Activated B cell treated with CpG ODN at 0.5 μM for 24 hours (primary cell): ENCODE measurements at places on chromosomes 1 and 21. TPM values are rescaled to one million over a fixed set of nuclear protein-coding genes. Genes with fewer than 3 reads are reported as not detected.
A peak's percentile ranks its signal among the peaks of the same experiment; 100 is the strongest.

S100A7 gene
- total RNA-seq = not detected in 2 replicates

DNA sequence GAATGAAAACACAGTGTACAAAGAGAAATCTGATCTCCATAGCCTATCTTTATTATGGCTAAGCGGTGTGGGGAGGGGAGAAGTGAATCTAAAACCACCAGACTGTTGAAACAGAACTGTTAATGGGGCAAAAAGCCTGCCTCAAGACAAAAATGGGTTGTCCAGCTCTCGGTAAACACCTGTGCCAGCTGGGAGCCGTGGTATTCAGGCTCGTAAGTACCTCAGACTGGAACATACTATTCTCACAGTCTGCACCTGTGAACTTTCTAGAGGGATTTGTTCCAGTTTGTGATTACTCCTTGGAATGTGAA, 42.7 kb upstream of the ATP1A1 start:
- no peaks in the 10 kb centered on the region for H3K27me3 ChIP-seq
- H3K4me3 ChIP-seq = no peak overlapping the region
- no peak for DNase-seq
- H3K27ac ChIP-seq = no peak overlapping the region
- peaks cover 23% of the 10 kb centered on the region for H3K4me1 ChIP-seq

OR2AK2 gene
- not detected in 2 replicates for total RNA-seq

B3GALT2 gene
- not detected in 2 replicates for total RNA-seq

DNA sequence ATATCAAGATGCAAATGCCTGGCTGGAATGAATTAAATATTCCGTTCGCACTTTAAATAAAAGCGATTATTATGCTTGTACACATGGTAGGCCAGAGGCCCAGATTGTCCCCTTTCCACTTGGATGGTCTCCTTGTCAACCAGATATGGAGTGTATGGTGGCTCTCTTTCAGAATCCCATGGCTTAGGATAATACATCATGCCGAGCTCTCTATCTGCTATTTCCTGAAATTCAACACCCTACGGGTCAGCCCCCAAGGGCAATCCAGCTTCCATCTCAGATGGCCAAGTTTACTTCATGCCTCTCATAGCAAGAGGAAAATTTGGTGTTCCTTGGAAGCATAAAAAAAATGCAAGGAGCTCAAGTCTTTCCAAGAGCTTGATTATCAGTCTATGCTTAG, 25.4 kb upstream of the FMO1 start:
- DNase-seq = no peak
- no peak overlapping the region for H3K27ac ChIP-seq
- peaks cover 4% of the 10 kb centered on the region for H3K27me3 ChIP-seq
- no peaks in the 10 kb centered on the region for H3K36me3 ChIP-seq
- no peak overlapping the region for H3K4me3 ChIP-seq
- no peaks in the 10 kb centered on the region for H3K4me1 ChIP-seq

- H3K36me3 ChIP-seq = no peaks in the 10 kb centered on the region
- peaks cover 17% of the 10 kb centered on the region for H3K27me3 ChIP-seq
- no peak for DNase-seq
- no peaks in the 10 kb centered on the region for H3K4me1 ChIP-seq
Measured at GRCh38 chr1:11466416-11466815, 12.5 kb upstream of the DISP3 start.

CYP4A22 gene
- not detected in 2 replicates for total RNA-seq

NBPF12 gene
- 21.4 and 25.7 TPM in 2 replicates for total RNA-seq

DNA sequence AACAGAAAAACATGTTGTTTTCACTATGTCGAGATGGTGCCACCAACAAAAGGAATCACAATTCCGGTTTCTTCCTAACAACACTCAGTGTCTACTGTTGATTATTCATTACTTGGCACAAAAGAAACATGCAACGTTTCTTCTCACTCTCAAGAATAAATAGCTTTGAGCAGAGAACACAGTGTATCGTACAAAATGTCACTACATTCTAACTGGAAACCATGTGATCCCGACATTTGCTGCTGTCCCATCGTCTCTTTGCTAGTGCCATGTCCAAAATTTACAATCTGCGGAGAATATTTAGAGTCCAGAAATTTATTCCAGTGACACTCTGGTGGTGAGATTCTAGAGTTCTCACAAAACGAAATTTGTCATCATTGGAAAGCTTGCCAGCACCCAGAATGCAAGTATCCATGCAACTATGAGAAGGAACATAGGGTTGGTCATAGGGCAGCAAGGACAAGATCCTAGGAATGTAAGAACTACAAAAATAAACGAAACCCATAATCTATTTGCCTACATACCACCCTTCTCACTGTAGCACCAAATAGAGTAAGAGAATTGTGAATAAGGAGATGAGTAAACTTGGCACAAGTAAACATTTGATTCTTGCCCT, 505.1 kb downstream of the LTN1 start:
- H3K4me3 ChIP-seq = no peak overlapping the region
- DNase-seq = no peak
- no peak overlapping the region for H3K27ac ChIP-seq
- no peaks in the 10 kb centered on the region for H3K36me3 ChIP-seq

DNA sequence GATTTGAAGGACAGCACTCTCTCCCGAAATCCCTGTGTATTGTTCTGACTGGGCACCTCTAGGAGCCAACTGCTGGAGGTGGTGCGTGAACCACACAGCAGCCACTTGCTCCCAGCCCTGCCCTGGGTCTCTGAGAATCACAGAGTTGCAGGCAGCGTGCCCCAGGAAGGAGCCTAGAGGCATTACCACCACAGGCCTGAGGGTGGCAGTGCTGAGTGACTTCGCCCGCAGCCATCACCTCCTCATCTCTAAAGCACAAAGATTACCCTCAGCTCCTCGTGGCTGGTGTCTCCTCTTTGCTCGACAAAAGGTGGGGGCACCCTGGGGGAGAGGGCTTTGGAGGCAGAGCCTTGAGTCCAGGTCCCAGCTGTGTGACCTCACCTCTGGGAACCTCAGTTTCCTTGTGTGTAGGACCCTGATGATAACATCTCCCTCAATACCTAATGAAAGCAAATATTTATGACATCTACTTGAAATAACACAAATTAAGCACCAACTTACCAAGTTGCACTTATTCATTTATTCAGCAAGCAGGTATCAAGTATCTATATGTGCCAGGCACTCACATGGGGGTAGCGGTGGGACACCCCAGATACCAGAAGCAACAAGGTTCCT, 86.3 kb downstream of the VWA5B1 start:
- DNase-seq = peak; percentile 39
- H3K4me3 ChIP-seq = no peak overlapping the region
- no peaks in the 10 kb centered on the region for H3K36me3 ChIP-seq
- peaks cover 17% of the 10 kb centered on the region for H3K4me1 ChIP-seq

GRCh38 chr1:46547481-46548383, 3.7 kb downstream of the KNCN start:
- no peak overlapping the region for H3K27ac ChIP-seq
- no peak for DNase-seq
- no peak overlapping the region for H3K4me3 ChIP-seq
- peaks cover 56% of the 10 kb centered on the region for H3K27me3 ChIP-seq

DNA sequence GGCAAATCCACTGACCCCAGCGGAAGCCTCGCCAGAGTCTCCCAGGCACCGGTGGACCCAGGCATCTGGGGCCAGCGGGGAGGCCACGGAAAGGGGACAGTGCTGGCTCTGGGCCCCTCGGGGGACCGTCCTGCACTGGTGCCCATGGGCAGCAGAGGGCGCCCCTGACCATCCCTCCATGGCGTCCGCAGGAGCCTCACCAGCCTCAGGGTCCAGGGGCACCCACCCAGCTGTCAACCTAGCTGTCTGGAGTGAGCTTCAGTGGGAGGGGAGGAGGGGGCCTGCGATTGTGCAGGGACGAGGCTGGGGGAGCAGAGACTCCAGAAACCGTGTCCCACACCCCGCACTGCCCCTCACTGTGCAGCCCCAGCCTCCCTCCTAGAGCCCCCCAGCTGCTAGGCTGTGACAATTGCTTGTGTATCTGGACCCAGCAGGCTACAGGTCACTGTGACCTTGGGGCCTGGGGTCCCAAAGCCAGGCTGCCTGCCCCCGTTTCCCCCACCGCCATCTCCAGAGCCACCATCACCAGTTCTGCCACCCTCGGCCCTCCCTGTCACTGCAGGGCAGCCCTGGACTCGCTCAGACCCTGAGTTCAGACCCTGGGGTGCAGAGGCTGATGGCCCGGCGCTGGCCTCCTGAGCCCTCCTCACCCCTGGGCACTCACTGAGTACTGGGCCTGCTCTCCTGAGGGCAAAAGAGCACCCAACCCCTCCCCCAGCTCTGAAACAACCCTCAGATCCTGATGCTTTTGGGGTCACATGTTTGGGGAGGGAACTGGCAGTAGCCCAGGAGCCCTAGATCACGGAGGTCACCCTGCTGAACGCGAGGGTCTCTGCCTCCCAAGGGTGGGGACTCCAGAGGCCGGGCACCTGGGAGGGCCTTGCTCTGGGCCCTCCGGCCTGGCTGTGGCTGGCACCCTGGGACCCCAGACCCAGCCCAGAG, 10.6 kb upstream of the COL6A1 start:
- no peaks in the 10 kb centered on the region for H3K36me3 ChIP-seq
- DNase-seq = no peak
- H3K4me1 ChIP-seq = peaks cover 6% of the 10 kb centered on the region
- H3K27ac ChIP-seq = no peak overlapping the region

GRCh38 chr1:212970085-212970484, 19.7 kb downstream of the VASH2 start:
- DNase-seq = no peak
- H3K36me3 ChIP-seq = no peaks in the 10 kb centered on the region
- H3K27ac ChIP-seq = no peak overlapping the region
- H3K4me1 ChIP-seq = no peaks in the 10 kb centered on the region

GRCh38 chr1:193540511-193540910, 354.1 kb upstream of the B3GALT2 start:
- no peak for DNase-seq
- H3K27me3 ChIP-seq = no peaks in the 10 kb centered on the region
- H3K36me3 ChIP-seq = no peaks in the 10 kb centered on the region
